ENCODE measurements at places on chromosomes 5 and 9.

- DNase-seq, result no peak
Measured at GRCh38 chr5:111746791-111747190, 10.2 kb downstream of the NREP start.

- no peak for DNase-seq
Measured at GRCh38 chr9:68898781-68899439, 115.0 kb downstream of the PRKACG start.

- peak; percentile 50 for DNase-seq
Measured at GRCh38 chr5:179679014-179679674, 1.7 kb downstream of the CBY3 start.

GRCh38 chr9:134375430-134376385, 49.5 kb downstream of the RXRA start:
- DNase-seq, result peak; percentile 49

DNA sequence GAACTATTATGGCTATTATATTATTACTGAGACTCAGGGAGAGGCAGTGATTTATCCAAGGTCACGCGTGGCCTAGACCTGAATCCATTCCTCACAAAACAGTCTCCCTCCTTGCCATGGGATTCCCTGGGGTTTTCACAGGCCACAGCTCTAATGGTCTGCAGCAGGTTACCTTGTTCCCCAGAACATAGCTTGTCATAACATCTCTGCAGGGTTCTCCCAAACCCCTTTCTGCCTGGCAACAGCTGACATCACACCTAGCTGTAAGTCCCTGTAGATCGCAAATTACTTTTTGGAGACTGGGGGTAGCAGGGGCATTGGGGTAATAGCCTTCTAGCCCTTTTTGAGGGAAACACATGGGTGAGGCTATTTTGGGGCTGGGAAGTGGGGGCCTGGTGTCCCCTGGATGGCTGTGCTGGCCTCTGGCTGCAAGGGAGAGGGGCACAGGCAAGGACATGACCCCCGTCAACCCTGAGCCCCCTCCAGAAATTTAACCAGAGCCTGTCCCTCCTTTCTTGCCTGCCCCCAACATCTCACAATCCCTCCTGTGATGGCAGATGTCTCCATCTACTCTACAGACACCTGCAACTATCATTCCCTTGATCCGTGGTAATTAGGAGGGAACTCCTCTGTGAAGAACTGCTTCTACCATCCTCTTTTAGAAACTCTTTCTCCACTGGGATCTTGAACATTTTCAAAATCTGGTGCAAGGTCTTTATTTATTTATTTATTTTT, 1.3 kb downstream of the CD74 start:
- no peak for DNase-seq

- no peak for DNase-seq
Measured at GRCh38 chr9:117691367-117691766, 12.8 kb upstream of the TLR4 start.

GRCh38 chr5:91468651-91469422, 85.7 kb upstream of the ARRDC3 start:
- no peak for DNase-seq

- DNase-seq, result no peak
Measured at GRCh38 chr9:91084896-91085516, 276.7 kb downstream of the AUH start.

- DNase-seq, result no peak
Measured at GRCh38 chr5:176614805-176615478, 5.0 kb upstream of the GPRIN1 start.

- no peak for DNase-seq
Measured at GRCh38 chr5:145666591-145666990, 168.6 kb downstream of the PRELID2 start.

DNA sequence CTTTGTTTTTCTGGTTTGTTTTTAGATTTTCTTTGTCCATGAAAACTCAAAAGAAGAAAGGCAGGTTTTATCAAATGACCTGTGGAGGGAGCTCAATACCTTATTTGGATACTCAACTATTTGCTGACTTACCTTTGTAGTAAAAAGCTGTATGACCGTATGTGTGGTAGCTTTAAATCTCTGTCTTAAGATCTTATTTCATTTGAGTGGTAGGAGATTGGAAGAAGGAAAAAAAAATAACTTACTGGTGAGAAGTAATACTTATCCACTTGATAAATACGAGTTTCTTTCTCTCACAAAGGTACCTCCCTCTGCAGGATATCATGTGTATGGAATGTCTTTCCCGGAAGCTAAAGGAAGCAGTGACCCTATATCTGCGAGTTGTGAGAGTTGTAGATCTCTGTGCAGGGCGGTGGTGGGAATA, 15.0 kb downstream of the FBXO38 start:
- DNase-seq, result no peak

DNA sequence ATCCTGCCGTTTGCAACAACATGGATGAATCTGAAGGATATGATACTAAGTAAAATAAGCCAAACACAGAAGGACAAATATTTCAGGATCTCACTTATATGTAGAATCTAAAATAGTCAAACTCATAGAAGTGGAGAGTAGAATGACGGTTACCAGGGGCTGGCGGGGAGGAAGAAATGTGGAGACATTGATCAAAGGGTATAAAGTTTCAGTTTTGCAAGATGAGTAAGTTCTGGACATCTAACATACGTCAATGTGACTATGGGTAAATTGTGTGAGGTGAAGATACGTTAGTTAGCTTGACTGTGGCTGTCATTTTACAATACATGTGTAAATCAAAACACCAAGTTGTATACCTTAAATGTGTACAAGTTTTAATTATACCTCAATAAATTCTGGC, 200.3 kb downstream of the SNX18 start:
- DNase-seq, result no peak

GRCh38 chr9:98810102-98810842, 2.8 kb downstream of the GALNT12 start:
- no peak for DNase-seq
